ENCODE measurements at places on chromosomes 2 and 18.
A peak's percentile ranks its signal among the peaks of the same experiment; 100 is the strongest.

GRCh38 chr18:75161256-75162028, 47.5 kb downstream of the PTGR3 start:
- DNase-seq, result peak; percentile 19

- peak; percentile 72 for DNase-seq
Measured at GRCh38 chr2:25309402-25309801, 32.3 kb downstream of the DNMT3A start.

DNA sequence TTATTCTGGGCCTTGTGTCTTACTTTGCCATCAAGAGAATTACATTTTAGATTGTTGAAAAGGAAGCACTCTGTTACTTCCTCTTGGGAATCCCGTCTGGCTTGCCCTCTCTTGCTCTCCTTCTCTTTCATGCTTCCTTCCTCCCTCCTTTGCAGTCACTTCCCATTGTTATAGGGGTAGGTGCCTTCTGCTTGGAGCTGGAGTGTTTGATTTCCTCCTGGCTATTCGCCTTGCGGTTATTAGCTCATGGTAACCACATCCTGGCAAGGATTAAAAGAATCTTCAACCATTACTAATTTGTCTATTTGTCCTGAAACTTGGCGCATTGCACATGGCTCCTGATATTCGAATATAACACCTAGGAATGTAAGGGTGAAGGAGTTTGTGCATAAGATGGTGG, 115.0 kb downstream of the CERS6 start:
- no peak for DNase-seq

GRCh38 chr2:63845866-63846265, 4.2 kb downstream of the UGP2 start:
- no peak for DNase-seq

DNA sequence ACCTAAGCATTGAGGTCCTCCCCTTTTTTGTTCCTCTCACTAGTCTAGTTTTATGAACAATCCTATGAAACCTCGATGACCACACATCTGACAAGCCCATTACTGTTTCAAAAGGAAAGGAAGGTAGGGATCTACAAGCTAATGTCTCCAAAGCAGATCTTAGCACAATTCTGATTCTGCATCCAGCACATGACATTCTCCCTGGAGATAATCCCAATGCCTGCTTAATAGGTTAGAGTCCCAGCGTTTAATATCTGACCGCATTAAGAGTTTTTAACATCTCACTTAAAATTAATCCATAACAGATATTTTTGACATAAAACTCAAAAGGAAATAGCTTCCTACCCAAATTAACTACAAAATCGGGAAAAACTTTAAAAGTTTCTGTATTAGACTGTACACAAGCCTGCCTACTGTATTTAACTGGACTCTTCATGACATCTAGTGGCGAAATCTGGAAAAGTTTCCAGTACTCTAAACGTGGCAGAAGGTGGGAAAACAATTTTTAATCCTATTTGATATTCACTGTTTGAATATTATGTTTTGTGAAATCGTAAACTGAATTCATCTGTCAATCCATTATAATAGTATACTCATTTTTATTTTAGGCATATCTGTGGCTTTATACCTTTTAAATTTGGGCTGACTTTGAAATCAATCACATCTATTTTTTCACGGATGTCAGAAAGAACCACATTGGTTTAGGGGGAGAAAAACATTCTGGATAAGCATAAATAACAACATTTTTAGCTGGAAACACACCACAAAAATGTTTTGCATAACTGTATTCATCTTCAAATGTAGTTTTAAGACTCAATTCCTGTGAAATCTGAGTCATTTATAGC, 62.4 kb downstream of the TXNL1 start:
- DNase-seq, result no peak

DNA sequence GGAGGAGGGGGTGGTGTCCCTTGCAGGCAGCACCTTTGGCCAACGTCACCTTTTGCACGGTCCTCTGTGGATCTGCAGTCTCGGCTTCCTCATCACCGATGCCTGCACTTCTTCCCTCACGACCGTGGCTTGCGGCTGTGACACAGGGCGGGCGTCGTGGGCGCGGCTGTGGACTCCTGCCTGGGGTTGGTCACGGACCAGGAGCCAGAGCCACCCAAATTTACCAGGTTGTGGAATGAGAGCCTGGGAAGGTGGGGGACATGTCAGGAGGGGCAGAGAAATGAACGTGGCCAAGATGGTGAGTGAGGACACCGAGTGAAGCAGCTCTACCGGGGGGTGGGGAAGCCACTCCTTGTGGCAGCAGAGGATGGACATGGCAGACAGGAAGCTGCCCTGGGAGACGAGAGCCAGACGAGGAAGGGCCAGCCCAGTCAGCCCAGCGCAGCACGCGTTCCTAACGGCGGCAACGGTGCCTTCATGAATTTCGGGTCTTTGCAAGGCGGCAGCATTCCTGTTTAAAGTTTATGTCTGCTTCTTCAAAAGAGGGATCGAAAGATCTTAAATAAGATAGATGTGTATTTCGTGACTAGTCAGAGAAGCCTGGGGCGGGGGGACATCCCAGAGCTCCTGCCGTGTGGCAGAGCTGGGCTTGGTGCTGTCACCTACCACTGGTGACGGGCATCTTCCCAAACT, 84.2 kb downstream of the LRRFIP1 start:
- no peak for DNase-seq

GRCh38 chr18:12254136-12254819, at the start of gene CIDEA:
CIDEA (plus strand) TSS chr18:12254361; CDS start chr18:12254384, 23 bp downstream.
- no peak for DNase-seq

DNA sequence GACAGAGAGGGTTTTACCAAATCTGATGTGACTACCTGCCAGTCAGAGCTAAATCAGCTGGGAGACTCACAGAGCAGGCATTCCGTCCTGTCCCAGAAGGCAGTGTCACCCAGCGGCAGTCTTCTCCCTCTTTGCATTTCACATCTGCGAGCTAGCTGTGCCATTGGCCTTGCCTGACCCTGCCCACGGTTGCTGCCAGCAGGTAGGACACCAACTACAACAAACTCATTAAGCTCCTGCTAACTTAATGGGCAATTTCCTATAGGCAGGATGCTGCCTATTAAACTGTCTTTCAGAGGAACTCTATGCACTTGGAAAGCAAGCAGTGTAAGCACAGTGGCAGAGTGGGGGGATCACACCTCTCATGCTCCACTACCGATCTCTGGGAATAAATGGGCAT, 116.4 kb upstream of the CAPN13 start:
- no peak for DNase-seq

GRCh38 chr2:130963849-130964793, 127.4 kb downstream of the ARHGEF4 start:
- DNase-seq, result no peak

DNA sequence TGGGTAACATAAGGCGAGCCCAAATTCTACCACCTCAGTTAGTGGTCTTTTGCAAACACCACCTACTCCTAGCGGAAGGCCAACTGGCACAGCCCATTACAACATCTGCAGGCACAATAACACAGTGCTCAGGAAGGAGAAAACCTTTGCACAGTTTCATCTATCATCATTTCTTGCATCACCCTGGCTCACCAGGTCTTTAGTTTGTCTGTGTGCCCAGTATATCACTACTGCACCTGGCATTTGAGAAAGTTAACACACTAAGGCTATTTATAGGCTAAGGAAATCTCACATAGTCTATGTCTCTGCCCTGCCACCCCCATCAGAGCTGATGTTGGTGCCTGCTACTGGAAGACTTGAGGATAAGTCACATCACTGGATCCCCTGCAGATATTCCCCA, 484.0 kb downstream of the SATB2 start:
- no peak for DNase-seq

DNA sequence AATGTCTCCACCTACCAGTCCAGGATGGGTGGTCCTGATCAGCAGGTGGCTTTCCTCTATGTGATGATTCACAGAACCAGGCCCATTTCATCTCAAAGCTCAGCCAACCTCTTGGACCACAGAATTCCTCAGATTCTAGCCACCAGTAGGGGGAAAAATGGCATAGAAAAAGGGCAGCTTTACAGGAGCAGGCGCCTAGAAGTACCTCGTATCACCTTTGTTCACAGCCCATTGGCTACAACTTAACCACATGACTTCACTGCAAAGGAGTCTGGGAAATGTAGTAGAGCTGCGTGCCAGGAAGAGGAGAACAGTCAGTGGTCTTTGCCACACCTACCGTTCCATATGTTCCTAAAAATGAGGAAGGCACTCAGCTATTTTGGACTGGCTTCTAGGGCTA, 62.8 kb upstream of the DTNA start:
- no peak for DNase-seq

GRCh38 chr2:201960305-201960704, 73.3 kb upstream of the FZD7 start:
- no peak for DNase-seq

DNA sequence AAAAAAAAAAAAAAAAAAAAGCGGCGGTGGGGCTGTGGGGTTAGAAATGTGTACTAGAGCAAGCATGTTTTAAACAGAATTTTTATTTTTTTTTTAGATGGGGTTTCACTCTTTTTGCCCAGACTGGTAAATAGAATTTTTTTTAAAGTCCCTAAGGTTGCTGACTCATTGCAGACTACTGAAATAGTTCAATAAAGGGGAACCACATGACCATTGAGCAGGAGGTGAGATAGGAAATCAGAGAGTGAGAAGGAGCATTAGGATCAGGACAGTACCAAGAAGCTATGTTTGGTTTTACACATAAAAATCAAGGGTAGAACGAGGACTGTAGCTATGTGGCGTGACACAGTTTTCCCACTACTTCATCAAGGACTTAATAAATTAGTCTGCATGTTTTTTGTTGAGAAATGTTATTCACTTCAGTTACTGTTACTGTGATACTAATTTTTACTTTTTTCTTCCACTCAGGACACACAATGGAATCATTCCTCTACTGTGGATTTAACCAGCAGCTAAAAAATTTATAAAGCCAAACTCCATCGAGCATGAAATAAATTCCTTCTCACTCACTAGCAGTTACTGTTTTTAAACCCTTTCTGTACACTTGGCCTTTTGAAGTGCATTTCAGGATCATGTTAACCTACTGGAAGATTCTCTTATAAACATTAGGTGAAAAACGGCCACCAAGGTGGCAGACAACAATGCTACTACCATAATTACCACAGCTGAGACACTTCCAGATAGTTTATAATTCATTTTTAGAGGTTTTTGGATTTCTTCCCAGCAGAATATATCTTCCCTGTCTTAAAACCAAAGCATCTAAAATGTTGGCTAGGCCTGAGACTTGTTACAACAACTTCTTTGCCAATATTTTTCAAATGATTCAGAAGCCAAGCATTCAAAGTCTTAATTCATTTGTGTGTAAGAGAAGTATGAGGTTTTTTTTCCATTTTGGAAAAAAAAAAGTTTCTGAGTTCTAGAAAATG, 33.2 kb downstream of the LAMA1 start:
- no peak for DNase-seq

- DNase-seq, result no peak
Measured at GRCh38 chr2:202566286-202566685, 68.5 kb upstream of the FAM117B start.

DNA sequence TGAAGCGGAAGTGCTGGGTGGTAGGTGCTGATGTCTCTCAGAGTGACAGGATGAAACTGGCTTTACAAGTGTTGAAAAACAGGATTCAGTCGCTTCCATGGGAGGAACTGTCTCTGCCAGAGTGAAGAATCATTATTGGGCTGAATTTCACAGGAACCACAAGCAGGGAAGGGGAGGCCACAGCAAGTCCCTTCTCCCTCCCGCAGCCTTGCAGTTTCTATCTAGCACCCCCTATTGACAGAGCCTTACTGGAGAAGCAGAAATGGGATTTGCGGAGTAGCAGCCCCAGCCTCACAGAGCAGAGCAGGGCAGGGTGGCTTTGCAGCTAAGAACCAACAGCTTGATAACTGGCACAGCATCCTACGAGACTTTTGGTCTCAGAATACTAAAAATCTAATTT, 33.3 kb upstream of the RMP24 start:
- DNase-seq, result no peak

GRCh38 chr2:235238537-235238936, 255.3 kb upstream of the AGAP1 start:
- DNase-seq, result no peak

- no peak for DNase-seq
Measured at GRCh38 chr2:56754627-56755026, 570.8 kb downstream of the CCDC85A start.

DNA sequence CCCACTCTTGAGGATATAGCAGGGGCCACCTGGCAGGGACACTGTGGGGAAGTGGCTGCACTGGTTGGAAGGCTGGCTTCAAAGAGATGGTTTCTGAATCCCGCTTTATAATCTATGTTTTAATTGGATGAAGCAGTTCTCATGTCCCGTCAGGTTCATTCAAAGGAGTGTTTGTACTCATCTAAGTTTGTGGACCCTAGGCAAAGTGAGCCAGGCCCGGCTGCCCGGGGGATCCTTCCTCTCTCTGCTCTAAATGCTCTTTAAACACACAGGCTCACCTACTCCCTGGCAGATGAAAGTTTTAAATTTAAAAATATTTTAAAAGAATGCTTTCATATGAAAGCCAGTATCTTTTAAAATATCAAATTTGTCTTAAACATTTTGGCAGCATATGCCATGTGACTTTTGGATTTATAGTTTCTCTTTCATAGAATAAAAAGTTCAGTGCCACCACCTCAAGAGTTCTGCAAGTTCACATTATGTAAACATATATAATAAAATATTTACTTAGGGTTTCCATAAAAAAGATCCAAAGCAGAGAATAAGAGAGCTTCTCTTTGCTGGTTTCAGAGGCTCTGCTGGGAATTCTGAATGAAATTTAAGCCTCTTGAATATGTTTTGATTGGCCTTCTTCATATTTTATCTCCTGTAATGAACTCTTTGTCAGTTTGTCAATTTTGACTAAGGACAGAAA, 143.5 kb upstream of the ALPP start:
- no peak for DNase-seq

- DNase-seq, result no peak
Measured at GRCh38 chr2:8803658-8804379, 33.6 kb downstream of the KIDINS220 start.
